H9 (cell line): ENCODE measurements at places on chromosomes 6 and 20. TPM values are rescaled to one million over a fixed set of nuclear protein-coding genes. Genes with fewer than 3 reads are reported as not detected.

DNA sequence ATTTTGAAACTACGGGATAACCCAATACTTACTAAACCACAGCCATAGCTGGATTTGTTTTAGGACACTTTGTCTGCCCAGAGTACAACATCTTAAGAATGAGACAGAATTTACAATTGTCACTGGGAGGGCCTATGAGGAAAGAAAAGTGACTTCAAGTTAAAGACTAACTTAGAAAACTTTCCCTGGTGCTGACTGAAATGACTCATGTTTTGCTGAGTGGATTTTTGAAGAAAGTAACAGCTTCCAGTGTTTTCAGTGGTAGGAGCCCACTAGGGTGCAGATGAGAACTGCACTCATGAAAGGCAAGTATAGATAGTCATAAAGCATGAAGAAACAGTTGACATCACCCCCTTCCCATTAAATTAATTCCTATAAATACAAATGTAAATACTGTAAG is 988.2 kb upstream of the MAP3K7 start:
- H3K4me3 ChIP-seq, result no peak overlapping the region
- H3K4me1 ChIP-seq, result no peaks in the 10 kb centered on the region
- no peaks in the 10 kb centered on the region for H3K27me3 ChIP-seq

DNA sequence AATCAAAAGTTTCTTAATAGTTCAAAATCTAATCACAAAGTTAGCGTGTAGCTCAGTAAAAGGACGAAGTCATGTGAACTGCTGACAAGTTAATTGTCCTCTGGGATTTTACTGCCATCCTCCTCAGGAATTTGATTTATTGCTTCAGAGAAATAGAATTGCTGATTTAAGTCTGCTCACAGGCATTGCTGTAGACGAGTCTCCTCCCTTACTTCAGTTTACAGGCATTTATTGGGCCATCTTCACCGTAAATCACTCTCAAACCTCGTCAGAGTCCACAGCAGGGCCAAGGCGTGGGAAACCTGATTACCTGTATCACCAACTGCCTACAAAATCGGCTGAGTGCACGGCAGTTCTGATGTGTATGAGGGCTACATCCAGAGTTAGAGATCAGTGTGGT is 119.1 kb upstream of the PDE10A start:
- H3K36me3 ChIP-seq, result no peaks in the 10 kb centered on the region
- H3K27me3 ChIP-seq, result no peaks in the 10 kb centered on the region
- no peaks in the 10 kb centered on the region for H3K4me1 ChIP-seq
- no peak for DNase-seq
- H3K4me3 ChIP-seq, result no peak overlapping the region

- 0 out of 2 replicates have a peak, but pooled peaks cover 2% of the 10 kb centered on the region for H3K4me1 ChIP-seq
- no peaks in the 10 kb centered on the region for H3K27me3 ChIP-seq
- no peak overlapping the region for H3K4me3 ChIP-seq
- no peak for DNase-seq
These were observed 213.1 kb downstream of the ATXN1 start for GRCh38 chr6:16548121-16548520.

GRCh38 chr20:54144847-54145414 is 28.9 kb downstream of the CYP24A1 start:
- H3K27ac ChIP-seq, result no peak overlapping the region
- 0 out of 2 replicates have a peak, but pooled peaks cover 2% of the 10 kb centered on the region for H3K4me1 ChIP-seq
- DNase-seq, result no peak
- H3K27me3 ChIP-seq, result no peaks in the 10 kb centered on the region
- H3K36me3 ChIP-seq, result no peaks in the 10 kb centered on the region
- H3K4me3 ChIP-seq, result no peak overlapping the region

DNA sequence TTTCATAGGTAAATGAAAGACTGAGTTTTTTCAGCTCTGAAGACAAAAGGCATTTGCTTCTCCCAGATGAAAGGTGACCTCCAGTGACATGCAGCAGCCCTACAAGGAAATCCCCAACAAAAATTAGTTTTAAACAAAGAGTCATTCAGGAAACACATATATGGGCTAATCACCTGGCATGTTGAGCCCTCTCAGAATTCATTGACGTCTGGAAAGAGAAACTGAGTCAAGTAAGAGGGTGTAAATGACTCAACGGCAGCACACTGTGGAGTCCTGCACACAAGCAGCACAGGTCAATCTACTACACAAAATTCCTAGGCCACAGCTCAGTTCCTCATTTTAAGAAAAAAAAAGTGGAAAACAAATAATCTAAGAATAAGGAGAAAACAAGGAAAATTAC is 592.3 kb downstream of the EPHA7 start:
- no peak overlapping the region for H3K27ac ChIP-seq
- no peak overlapping the region for H3K4me3 ChIP-seq
- H3K36me3 ChIP-seq, result no peaks in the 10 kb centered on the region
- no peaks in the 10 kb centered on the region for H3K27me3 ChIP-seq
- H3K4me1 ChIP-seq, result no peaks in the 10 kb centered on the region

DNA sequence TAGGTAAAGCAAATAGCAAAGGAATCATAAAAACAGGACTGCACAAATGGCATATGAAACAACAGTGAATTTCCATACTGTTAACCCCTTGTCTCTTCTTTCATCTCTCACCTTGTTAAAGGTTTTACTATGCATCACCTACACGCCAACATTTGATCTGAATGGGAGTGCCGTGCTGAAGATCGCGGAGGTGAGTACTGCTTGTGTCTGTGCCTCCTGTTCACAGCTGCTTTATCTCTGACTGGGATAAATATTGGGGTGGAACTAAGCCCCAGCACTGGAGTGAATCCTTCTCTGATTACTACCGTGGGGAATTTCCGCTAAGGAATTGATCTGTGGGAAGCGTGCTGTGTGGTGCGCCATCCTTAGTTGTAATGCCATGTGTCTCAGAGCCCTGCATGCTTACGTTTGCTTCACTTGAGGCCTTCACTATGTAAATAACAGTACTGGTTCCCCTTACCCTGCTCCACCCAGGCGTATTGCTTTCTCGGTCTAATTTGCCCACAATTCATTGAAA is 11.4 kb upstream of the PBOV1 start:
- no peak for DNase-seq
- no peaks in the 10 kb centered on the region for H3K27me3 ChIP-seq
- no peak overlapping the region for H3K4me3 ChIP-seq
- no peaks in the 10 kb centered on the region for H3K4me1 ChIP-seq
- no peaks in the 10 kb centered on the region for H3K36me3 ChIP-seq

DNA sequence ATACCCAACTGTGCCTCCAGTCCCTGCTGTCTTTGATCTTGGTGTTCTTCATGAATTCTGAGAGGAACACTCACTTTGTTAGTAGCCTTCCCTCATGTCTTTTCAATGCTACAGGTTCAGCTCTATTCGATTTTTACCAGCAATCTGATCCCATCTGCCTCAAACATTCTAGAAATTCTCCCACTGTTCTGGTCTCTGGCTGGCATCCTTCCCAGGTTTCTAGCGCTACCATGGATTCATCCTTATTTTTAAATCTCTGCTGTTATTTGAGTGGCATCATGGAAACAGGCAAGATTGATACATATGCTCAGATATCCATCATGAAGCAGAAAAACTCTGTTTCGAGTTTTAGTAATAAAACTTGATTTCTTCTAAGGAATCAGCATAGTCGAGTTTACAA is 94.8 kb downstream of the GRM1 start:
- no peak overlapping the region for H3K4me3 ChIP-seq
- H3K27ac ChIP-seq, result no peak overlapping the region
- no peak for DNase-seq
- H3K27me3 ChIP-seq, result no peaks in the 10 kb centered on the region

GRCh38 chr20:208942-209566 is 18.0 kb upstream of the DEFB129 start:
- DNase-seq, result no peak
- H3K4me1 ChIP-seq, result no peaks in the 10 kb centered on the region
- H3K36me3 ChIP-seq, result no peaks in the 10 kb centered on the region

GRCh38 chr6:163371129-163371528 is 43.4 kb upstream of the QKI start:
- no peaks in the 10 kb centered on the region for H3K36me3 ChIP-seq
- DNase-seq, result no peak
- peaks cover 4% of the 10 kb centered on the region; the same call in 1 of the 2 replicates for H3K4me1 ChIP-seq
- no peaks in the 10 kb centered on the region for H3K27me3 ChIP-seq
- H3K4me3 ChIP-seq, result no peak overlapping the region

DNA sequence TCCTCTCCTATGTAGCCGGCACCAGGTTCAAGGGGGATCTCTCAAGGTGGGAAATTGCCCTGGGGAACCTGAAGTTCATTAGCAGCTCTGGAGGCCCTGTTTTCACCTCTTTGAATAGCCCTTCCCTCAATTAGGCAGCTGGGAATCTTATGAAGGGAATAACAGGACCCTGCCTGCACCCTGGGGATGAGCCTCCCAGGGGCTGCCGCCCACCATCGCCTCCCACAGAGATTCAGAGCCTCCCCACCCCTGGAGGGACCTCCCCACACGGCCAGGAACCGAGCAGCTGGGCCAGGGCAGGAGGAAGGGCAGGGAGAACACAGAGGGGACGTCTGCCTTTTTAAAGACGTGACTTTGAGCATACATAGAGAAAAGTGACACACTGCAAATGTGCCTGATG is 4.6 kb upstream of the EEF1A2 start:
- H3K27me3 ChIP-seq, result no peaks in the 10 kb centered on the region; the same call in 1 of the 2 replicates
- no peak for DNase-seq
- H3K4me1 ChIP-seq, result no peaks in the 10 kb centered on the region
- no peak overlapping the region for H3K4me3 ChIP-seq
- H3K27ac ChIP-seq, result no peak overlapping the region

- no peaks in the 10 kb centered on the region for H3K36me3 ChIP-seq
- H3K4me3 ChIP-seq, result no peak overlapping the region
- no peaks in the 10 kb centered on the region for H3K27me3 ChIP-seq
- no peak for DNase-seq
These were observed 106.8 kb upstream of the MARCKS start for GRCh38 chr6:113750151-113750855.

- H3K4me1 ChIP-seq, result no peaks in the 10 kb centered on the region
- no peaks in the 10 kb centered on the region for H3K27me3 ChIP-seq
- H3K27ac ChIP-seq, result no peak overlapping the region
- no peaks in the 10 kb centered on the region for H3K36me3 ChIP-seq
- DNase-seq, result no peak
- no peak overlapping the region for H3K4me3 ChIP-seq
These were observed 132.6 kb downstream of the CEBPB start for GRCh38 chr20:50323209-50323608.

DNA sequence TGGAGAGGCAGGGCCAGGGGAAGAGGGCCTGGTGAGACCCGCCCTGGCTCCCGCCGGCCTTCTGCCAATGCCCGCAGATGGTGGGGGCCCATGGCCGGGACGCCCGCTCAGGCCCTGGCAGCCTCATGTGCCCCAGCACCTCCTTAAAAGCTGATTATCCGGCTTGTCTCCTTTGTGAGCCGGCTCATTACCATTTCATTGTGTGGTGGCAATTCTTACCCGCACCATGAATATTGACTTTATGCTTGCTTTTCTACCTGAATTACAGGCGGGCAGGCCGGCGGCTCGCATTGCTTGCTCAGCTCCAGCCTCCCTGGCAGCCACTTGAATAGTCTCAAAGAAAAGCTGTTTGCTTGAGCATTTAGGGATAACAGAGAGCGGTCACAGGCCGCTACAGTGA is 120.0 kb upstream of the JAG1 start:
- peak; percentile 48 for DNase-seq
- no peak overlapping the region; the same call in 2 of the 3 replicates for H3K4me3 ChIP-seq
- no peaks in the 10 kb centered on the region for H3K36me3 ChIP-seq
- no peak overlapping the region for H3K27ac ChIP-seq

DNA sequence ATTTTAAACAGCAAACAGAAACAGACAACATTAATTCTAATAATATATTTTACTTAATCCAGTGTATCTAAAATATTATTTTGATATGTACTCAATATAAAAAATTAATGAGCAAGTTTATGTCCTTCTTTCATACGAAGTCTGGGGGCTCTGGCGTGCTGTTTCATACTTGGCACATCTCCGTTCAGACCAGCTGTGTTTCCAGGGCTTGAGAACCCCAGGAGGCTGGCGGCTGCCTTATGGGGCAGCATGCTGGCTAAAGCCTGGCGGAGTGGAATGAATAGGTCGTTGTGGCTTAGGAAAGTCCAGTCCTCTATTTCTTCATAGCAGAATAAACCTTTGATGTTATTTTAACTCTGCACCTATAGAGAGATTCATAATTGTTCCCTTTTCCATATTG is 43.3 kb downstream of the DUSP22 start:
- no peak overlapping the region for H3K27ac ChIP-seq
- no peaks in the 10 kb centered on the region for H3K27me3 ChIP-seq
- DNase-seq, result no peak
- 0 out of 2 replicates have a peak, but pooled peaks cover under 1% of the 10 kb centered on the region for H3K36me3 ChIP-seq

DNA sequence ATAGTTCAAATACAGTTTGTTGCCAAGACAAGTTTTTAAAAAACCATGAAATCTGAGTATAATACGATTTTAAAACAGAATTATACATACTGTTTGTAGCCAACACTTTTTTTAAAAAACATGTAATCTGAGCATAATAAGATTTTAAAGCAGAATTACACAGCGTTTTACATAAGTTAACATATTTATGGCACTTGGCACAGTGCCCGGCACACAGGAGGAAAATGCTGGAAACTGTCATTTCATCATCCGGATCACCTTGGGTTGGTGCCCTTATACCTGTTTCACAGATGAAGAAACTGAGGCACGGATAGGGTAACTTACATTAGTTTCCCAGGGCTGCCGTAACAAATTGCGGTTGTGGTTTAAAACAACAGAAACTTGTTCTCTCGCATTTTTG is 193.0 kb downstream of the BMP7 start:
- H3K4me3 ChIP-seq, result no peak overlapping the region
- H3K36me3 ChIP-seq, result no peaks in the 10 kb centered on the region; the same call in 1 of the 2 replicates
- H3K27me3 ChIP-seq, result no peaks in the 10 kb centered on the region; the same call in 1 of the 2 replicates
- no peak for DNase-seq
- H3K4me1 ChIP-seq, result no peaks in the 10 kb centered on the region
- no peak overlapping the region for H3K27ac ChIP-seq

The EDN3 gene
- 0.20 and 0.24 TPM in 2 replicates for total RNA-seq

The LAMA2 gene
- 3.7 and 4.2 TPM in 2 replicates for total RNA-seq

The SAMD3 gene
- 0.26 and 0.39 TPM in 2 replicates for total RNA-seq

The SLC12A5 gene
- total RNA-seq, result 7.3 and 8.7 TPM in 2 replicates

The PNISR gene
- total RNA-seq, result 127 and 134 TPM in 2 replicates

The TDRD6 gene
- total RNA-seq, result 0.02 and 0.15 TPM in 2 replicates

The GTSF1L gene
- total RNA-seq, result not detected in 2 replicates

The MUC21 gene
- not detected in 2 replicates for total RNA-seq

The MUC22 gene
- total RNA-seq, result not detected in 2 replicates

The SSTR4 gene
- total RNA-seq, result not detected in 2 replicates
